ENCODE measurements at places on chromosomes 4 and X.
A peak's percentile ranks its signal among the peaks of the same experiment; 100 is the strongest.

DNA sequence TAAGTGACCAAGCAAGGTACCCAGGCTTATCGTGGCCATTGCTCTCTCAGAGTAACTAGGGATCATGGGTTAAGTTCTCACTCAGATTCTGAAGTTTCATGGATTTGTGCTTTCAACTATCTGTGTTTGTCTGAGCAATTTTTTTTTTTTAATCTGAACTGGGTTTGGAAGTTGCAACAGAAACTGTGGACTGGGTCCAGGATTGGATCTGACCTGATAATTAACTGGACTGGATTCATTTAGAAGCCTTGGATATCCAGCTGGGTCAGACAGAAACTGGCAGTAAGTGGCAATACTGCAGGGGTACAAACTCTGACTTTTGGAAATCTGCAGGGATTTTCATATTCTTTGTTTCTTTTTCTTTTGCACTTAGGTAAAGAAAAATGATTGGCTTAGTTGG, 38.7 kb upstream of the FGF2 start:
- DNase-seq, result no peak

DNA sequence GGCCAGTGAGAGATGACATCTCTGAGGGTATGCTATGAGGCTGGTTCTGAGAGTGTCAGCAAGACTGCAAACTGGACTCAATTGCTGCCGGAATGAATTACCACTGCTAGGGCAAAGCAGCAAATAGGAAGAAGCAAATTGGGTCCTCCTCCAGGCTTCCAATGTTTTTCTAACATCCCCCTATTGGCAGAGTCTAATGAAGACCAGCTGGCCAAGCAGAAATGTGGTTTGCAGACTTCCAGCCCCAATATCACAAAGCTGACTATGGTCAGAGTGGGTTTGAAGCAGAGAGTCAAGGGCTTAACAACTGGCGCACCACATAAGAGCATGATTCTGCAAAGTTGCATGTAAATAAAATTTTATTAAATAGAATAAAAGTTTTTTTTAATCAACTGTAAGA, 225.4 kb upstream of the GLRA2 start:
- DNase-seq, result no peak

- DNase-seq, result no peak
Measured at GRCh38 chrX:48498374-48498809, 10.4 kb upstream of the PORCN start.

- DNase-seq, result no peak
Measured at GRCh38 chrX:17549107-17549651, 174.2 kb downstream of the NHS start.

GRCh38 chr4:113009461-113009860, 40.0 kb upstream of the ANK2 start:
- no peak for DNase-seq

DNA sequence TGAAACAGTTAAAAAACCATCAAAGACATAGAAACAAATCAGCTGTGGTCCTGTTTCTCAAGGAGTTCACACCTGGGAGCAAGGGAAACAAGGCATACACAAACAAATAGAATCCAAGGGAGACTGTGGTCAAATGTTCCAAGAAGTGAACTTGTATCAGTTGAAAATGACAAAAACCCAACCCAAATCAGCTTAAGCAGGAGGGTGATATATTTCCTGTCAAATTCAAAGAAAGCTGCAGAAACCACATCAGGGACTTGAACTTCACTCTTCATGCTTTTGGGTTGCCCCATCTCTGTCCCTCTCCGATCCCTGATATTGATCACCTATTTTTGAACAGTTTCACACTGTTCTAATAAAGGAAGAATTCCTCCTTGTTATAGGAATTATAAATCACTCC, 148.6 kb upstream of the FMR1 start:
- DNase-seq, result peak; percentile 72
